ENCODE measurements at places on chromosomes 6 and 20. TPM values are rescaled to one million over a fixed set of nuclear protein-coding genes. Genes with fewer than 3 reads are reported as not detected.

GRCh38 chr6:56806368-56806767 lies 148.5 kb upstream of the BEND6 start:
- no peaks in the 10 kb centered on the region for H3K27me3 ChIP-seq
- no peaks in the 10 kb centered on the region for H3K4me1 ChIP-seq
- no peak for DNase-seq
- H3K4me3 ChIP-seq, result no peak overlapping the region
- no peaks in the 10 kb centered on the region for H3K36me3 ChIP-seq

DNA sequence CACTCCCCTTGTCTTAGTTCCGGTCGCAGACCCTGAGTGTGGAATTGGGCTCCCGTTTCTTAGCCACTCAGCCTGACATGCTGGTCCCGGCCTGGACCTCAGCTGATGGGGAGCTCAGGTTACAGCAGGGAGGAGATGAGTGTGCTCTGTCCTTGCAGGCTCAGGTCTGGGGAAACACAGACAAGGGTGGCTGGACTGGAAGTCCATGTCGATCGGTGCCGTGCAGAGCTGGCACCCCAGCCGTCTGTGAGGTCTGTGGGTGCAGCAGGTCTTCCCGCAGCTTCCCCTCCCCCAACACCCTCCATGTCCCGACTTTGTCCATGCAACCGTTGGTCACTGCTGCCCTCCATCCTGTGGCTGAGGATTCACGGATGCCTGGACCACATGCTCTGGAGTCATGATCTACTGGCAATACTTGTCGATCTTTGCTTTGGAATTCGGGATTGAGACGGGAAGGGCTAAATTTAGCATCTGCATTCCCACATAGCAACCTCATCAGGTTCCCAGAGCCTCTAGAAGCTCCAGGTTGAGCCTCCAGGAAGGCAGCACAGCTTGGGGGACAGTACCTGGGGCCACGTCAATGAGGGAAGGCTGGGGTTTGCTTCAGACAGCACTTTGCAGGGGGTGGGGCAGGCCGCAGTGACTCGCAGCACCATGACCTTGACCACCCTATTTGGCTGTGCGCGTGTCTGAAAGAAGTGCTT lies 118.8 kb downstream of the PSMB1 start:
- no peak overlapping the region for H3K4me3 ChIP-seq
- H3K27me3 ChIP-seq, result no peaks in the 10 kb centered on the region
- H3K4me1 ChIP-seq, result no peaks in the 10 kb centered on the region
- DNase-seq, result no peak

GRCh38 chr6:16914184-16914583 lies 152.9 kb upstream of the ATXN1 start:
- H3K27me3 ChIP-seq, result peaks cover 5% of the 10 kb centered on the region
- H3K27ac ChIP-seq, result no peak overlapping the region
- no peaks in the 10 kb centered on the region for H3K4me1 ChIP-seq
- DNase-seq, result no peak

- H3K36me3 ChIP-seq, result no peaks in the 10 kb centered on the region
- DNase-seq, result no peak
- H3K4me3 ChIP-seq, result no peak overlapping the region
- H3K27ac ChIP-seq, result no peak overlapping the region
- H3K27me3 ChIP-seq, result no peaks in the 10 kb centered on the region
These were observed 38.0 kb downstream of the CST8 start for GRCh38 chr20:23528867-23529431.

Gene ATP9A
- 66.3 TPM for total RNA-seq

DNA sequence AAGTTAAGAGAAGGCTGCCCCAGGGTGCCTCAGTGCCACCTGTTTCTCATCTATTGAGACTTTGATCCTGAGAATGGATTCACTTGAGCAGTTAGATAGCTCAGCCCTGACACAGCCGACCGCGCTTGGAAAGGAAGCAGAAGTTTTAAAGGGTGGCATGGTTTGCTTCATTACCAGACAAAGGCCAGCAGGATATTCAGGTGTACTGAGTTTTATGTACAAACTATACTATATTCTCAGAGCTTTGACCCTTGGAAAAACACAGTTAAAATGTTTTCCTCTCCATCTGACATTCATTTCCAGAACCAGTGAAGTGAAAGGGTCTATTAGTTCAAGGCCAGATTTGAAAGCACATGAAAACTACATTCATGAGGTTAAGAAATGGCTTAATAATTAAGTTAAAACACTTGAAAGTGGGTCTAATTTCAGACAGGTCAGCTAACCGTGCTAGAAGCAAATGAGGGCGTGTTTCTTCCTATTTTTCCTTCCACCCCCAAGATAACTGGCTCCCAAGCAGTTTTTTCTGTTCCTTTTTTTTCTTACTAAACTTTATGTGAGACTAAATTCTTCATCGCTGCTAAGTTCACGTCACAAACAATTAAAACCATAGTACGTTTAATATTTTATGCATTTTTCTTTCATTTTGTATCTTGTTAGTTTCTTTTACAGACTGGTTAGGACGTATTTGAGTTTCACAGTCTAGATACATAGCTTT lies 385.3 kb upstream of the SOX4 start:
- no peak overlapping the region for H3K27ac ChIP-seq
- H3K4me3 ChIP-seq, result no peak overlapping the region
- H3K36me3 ChIP-seq, result no peaks in the 10 kb centered on the region
- no peaks in the 10 kb centered on the region for H3K4me1 ChIP-seq
- H3K27me3 ChIP-seq, result no peaks in the 10 kb centered on the region

GRCh38 chr20:5729348-5729747 lies 20.9 kb upstream of the SHLD1 start:
- DNase-seq, result no peak
- H3K36me3 ChIP-seq, result no peaks in the 10 kb centered on the region
- no peak overlapping the region for H3K4me3 ChIP-seq
- H3K27ac ChIP-seq, result no peak overlapping the region
- H3K27me3 ChIP-seq, result no peaks in the 10 kb centered on the region

GRCh38 chr6:26414281-26414680 lies 12.2 kb downstream of the BTN3A1 start:
- no peak overlapping the region for H3K4me3 ChIP-seq
- H3K4me1 ChIP-seq, result no peaks in the 10 kb centered on the region
- H3K27ac ChIP-seq, result no peak overlapping the region

- no peak for DNase-seq
- H3K4me1 ChIP-seq, result no peaks in the 10 kb centered on the region
- no peaks in the 10 kb centered on the region for H3K27me3 ChIP-seq
- H3K36me3 ChIP-seq, result no peaks in the 10 kb centered on the region
- H3K4me3 ChIP-seq, result no peak overlapping the region
These were observed 348.9 kb upstream of the MARCKS start for GRCh38 chr6:113508249-113508648.

GRCh38 chr6:129733290-129733689 lies 23.3 kb upstream of the ARHGAP18 start:
- H3K4me3 ChIP-seq, result no peak overlapping the region
- no peaks in the 10 kb centered on the region for H3K4me1 ChIP-seq
- no peak for DNase-seq

Gene CYP39A1
- not detected for total RNA-seq

Gene LGSN
- total RNA-seq, result 0.32 TPM

GRCh38 chr20:18858816-18859215 lies 45.2 kb downstream of the SCP2D1 start:
- no peak overlapping the region for H3K27ac ChIP-seq
- no peaks in the 10 kb centered on the region for H3K36me3 ChIP-seq
- H3K4me3 ChIP-seq, result no peak overlapping the region
- no peaks in the 10 kb centered on the region for H3K4me1 ChIP-seq

DNA sequence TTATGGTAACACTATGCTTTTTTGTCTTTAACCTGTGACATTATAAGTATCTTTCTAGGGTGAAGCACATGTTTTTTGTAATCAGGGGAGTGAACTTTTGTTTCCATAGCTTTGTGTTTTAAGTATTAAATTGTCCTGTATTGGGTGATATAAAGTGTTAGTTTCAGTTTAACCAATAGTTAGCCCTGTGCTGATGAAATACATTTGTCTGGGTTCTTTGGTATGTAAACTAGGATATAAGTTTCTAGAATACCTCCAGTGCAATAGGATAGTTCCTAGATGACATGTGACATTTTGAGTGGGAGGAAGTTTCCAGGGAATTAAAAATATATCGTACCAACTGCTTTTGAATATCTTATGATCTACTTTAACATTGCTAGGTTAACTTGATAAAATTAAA lies 611.0 kb upstream of the MARCKS start:
- no peaks in the 10 kb centered on the region for H3K4me1 ChIP-seq
- no peak overlapping the region for H3K27ac ChIP-seq
- no peak overlapping the region for H3K4me3 ChIP-seq
- no peaks in the 10 kb centered on the region for H3K27me3 ChIP-seq
